Activated gamma-delta T cell (primary cell): ENCODE measurements at places on chromosomes 5 and 9.

DNA sequence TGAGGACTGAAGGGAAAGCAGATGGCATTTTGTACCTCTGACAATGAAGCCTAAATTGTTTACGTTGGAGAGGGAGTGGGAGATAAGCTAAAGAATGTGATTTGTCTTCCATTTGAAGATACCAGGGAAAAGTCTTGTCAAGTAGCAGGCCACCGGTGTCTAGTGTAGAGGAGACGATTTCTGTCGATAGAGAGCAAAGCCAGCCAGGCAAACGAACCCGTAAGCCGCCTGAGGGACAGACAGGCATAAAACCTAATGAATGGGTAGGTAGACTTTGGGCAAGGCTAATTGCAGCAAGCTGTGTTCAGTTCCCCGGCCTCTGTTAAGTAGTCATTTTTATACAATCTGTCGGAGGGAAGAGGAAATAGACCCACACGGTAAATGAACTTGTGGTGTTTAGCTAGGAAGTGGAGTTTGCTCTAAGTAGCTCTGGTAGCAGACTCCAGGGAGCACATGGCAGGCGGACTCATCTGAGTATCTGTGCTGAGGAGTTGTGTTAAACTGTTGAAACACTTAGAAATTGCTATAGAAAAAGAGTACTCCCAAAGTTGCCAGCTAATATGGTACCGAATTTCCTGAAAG is 28.8 kb downstream of the SMARCA2 start:
- no peak for DNase-seq

GRCh38 chr5:43592363-43592762 is 10.6 kb upstream of the NNT start:
- DNase-seq: no peak

GRCh38 chr9:33782395-33783152 is 12.8 kb upstream of the PRSS3 start:
- no peak for DNase-seq

DNA sequence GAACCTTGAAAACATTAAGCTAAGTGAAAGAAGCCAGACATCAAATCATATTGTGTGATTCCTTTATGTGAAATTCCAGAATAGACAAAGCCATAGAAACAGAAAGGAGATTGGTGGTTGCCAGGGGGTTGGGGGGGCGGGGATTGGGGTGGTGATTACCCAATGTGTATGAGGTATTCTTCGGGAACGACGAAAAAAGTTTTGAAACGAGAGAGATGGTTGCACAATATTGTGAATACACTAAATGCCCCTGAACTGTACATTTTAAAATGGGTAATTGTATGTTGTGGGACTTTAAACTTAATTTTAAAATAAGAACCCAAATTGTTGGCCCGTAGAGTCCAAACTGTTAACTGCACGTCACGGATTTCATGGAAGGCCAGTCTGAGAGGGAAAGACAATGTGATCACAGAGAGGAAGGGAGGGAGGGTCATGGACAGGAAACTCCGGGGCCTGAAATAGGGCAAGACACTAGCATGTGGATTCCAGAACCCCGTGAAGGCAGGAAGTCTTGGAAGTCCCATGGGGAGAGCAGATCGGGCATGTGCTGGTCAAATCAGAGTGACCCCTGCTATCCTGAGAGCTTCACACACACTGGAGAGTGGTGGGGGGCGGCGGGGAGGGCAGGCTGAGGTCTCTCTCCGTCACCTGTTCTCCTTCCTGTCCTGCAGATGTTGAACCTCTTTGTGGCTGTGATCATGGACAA is 218.4 kb downstream of the CACNA1B start:
- no peak for DNase-seq

DNA sequence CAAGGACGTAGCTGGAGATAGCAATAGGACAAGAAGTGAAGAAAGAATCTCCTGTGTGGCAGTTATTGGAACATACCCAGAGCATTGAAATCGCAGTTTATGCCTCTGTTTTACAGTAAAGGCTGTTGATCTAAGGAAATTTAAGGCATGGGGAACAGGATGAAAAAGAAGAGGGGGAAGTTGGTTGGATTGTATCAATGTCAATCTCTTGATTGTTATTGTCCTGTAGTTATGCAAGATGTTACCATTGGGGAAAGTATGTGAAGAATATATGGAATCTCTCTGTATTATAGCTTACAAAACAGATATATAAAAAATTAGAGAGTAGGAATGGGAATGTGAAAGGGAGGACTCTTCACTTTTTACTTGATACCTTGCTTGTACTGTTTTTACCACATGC is 195.6 kb upstream of the NREP start:
- no peak for DNase-seq

- no peak for DNase-seq
Observed at GRCh38 chr9:39587844-39588499, 232.5 kb downstream of the SPATA31A1 start.

- DNase-seq: no peak
Observed at GRCh38 chr5:129689045-129689444, 58.8 kb upstream of the MINAR2 start.

DNA sequence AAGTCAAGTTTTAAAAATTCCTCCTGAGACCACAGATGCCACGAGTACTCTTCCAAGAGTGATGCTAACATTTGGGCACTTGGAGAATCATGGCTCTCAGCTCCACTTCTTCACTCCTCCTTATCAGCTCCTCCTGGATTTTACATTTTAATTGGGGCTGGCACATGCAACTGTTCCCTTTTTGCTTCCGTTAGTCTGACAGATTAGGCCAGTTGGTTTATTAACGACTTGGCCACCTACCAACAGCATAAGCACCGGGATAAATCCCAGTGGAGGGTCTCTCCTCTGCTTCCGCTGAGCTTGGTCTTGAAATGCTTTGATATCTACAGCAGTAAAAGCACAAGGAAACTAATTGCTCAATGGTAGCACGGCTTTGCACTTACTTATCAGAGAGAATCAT is 134.6 kb upstream of the RASEF start:
- DNase-seq: no peak

- DNase-seq: no peak
Observed at GRCh38 chr9:133777068-133777791, 39.1 kb upstream of the SARDH start.

- DNase-seq: no peak
Observed at GRCh38 chr5:38285226-38285625, 26.9 kb downstream of the EGFLAM start.

DNA sequence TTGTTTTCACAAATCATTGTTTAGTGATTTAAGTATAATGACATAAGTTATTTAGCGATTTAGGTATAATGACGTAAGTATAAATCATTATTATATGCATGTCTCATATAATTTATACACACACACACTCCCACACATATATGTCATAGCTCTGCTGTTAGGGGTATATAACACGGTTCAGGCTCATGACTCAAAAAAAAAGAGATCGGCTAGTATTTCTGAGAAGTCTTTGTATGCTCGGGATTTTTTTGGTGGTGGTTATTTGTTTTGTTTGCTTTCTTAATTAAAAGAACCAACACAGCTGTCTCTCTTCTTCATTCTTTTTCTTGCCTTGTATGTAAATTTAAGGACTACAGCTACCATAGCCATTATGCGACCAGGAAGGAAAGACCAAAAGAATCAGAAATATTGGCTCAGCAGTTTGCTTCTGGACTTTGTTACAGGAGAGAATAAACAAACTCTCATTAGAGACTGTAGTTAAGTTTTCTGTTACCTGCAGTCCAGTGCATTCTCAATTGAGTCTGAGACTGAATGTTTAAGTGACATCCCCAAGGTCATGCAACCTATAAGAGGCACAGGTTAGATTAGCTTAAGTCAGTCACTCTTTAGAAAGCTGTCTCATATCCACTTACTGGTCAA is 83.2 kb upstream of the NREP start:
- no peak for DNase-seq

GRCh38 chr5:163563112-163563511 is 57.7 kb downstream of the MAT2B start:
- no peak for DNase-seq

DNA sequence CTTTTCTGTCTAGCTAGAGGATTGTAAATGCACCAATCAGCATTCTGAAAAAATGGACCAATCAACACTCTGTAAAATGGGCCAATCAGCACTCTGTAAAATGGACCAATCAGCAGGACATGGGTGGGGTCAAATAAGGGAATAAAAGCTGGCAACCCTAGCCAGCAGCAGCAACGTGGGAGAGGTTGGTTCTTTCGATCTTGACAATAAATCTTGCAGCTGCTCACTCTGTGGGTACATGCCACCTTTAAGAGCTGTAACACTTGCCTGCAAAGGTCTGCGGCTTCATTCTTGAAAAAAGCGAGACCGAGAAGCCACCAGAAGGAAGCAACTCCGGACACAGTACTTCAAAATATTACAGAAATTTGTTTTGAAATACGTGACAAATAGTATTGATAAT is 424.6 kb upstream of the CDH9 start:
- DNase-seq: no peak

- no peak for DNase-seq
Observed at GRCh38 chr5:67042176-67043003, 154.2 kb downstream of the CD180 start.

- DNase-seq: no peak
Observed at GRCh38 chr9:73138516-73138915, 13.1 kb upstream of the ANXA1 start.

- DNase-seq: no peak
Observed at GRCh38 chr5:179382486-179382885, 37.2 kb upstream of the ADAMTS2 start.

DNA sequence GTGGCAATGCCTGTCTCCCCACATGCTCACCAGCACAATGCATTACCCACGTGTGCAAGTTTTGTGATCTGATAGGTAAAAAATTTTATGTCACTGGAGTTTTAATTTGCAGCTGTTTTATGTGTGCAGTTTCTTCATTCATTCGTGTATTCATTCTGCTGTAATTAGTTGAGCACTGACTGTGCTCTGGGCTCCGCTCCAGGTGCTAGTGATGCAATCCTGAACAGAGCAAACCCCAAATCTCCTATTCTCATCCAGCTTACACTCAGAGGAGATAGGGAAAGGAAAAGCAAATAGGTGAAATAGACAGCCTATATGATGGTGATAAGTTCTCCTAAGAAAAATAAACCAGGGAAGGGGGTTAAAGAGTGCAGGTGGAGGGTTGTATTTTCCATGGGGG is 148.4 kb downstream of the TENT4A start:
- no peak for DNase-seq

- no peak for DNase-seq
Observed at GRCh38 chr9:37639109-37639762, 11.5 kb upstream of the FRMPD1 start.

- DNase-seq: no peak
Observed at GRCh38 chr9:80561526-80561925, 989.8 kb downstream of the TLE4 start.

GRCh38 chr5:1637639-1638481 is 114.1 kb upstream of the LPCAT1 start:
- DNase-seq: no peak

GRCh38 chr5:180633283-180634177 is 15.9 kb downstream of the FLT4 start:
- no peak for DNase-seq

- no peak for DNase-seq
Observed at GRCh38 chr5:41413074-41413473, 97.3 kb downstream of the PLCXD3 start.

DNA sequence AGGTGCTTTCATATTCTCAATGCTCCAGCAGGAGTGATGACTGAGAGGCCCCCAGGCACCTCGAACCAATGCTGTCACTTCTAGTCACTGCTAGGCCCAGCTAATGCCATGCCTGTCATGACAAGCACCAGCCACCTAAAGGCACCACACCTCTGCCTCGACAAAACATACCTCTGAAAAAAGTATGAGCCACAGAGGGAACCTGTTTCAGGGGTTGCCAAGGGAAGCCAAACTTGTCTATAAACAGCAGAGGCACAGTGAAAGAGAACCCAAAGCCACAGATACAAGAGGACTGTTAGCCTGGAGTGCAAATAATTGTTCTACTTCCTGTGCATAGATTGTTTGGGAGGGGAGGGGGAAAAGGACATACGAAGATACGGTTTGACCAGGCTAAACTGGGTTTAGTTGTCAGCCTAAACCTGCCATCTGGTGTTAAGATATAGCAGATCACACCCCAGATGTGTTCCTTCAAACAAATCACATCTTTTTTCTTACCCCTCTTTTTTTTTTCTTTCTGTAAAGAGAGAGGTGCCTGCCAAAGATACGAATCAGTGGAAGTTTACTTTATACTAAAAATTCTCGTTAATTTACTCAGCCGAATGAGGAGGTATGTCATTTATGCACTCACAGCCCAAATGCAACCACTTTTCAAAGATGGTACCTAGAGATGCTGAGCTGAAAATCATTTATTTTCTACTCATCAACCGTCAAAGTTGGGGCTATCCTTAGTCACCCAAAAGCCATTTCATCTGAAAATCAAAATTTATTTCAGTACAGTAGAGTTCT is 45.7 kb downstream of the BNC2 start:
- no peak for DNase-seq

DNA sequence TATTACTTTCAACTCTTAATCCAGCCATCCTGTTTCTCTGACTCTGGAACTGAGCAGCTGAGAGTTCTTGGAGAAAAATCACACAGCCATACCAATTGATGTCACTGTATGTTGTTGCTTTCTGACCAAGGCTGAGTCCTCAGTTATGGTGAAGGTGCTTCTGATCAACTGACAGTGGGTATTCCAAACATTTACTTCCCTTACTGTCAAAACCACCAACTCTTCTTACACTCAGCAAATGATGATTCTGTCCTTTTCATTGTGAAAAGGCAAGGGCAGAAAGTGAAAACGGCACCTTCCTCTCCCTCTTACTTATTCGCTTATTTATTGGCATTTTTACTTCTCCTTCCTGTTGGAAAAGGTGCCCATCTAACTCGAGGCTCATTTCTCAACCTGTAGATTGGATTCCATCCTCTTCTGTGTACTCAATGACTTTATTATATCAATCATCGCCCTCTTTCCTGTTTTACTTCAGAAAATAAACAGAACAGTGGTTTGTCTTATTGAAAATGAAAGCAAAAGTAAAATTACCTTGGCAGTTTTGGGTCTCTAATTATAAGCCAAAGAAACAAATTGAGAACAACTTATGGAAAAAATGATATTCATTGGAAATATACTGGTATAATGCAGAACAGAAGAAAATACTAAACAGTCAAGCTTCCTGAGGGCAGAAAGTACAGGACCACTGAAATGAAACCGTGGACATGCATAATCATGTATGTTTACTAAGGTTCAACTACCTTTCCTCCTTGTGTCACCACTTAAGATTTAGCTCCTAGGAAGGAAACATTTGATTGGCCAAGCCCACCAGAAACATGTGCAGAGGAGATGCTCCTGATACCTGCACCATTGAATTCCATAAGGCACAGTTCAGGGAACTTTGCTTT is 104.5 kb upstream of the CHD1 start:
- no peak for DNase-seq

GRCh38 chr5:78893940-78894677 is 91.0 kb downstream of the ARSB start:
- no peak for DNase-seq

DNA sequence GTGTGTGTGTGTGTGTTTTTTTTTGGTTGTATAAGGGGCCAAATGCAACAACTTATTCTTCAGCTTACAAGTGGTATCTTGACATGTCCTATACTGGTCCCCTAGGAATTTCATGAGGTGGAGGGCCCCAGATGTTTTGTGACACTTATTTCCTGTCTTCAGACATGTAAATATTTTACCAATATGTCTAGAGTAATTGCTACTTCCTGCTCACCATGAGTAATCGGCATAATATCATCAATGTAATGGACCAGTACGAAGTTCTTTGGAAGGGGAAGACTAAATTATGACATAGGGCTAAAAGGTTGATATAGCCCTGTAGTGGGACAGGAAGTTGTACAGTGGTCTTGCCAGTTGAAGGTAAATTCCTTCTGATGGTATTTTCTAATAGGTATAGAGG is 3.7 kb upstream of the OTULIN start:
- DNase-seq: no peak

GRCh38 chr9:82532504-82533180 is 530.3 kb downstream of the RASEF start:
- DNase-seq: no peak
